Gastroesophageal sphincter (tissue), 4 donors: ENCODE measurements at places on chromosomes 1 and 21. TPM values are rescaled to one million over a fixed set of nuclear protein-coding genes. Genes with fewer than 3 reads are reported as not detected.
A peak's percentile ranks its signal among the peaks of the same experiment; 100 is the strongest.

GRCh38 chr1:197677752-197678295, 97.5 kb downstream of the DENND1B start:
- ATAC-seq = no peak

GRCh38 chr1:230011333-230012092, 55.5 kb upstream of the GALNT2 start:
- ATAC-seq = no peak

ZNF683 gene
- total RNA-seq = 0.62 TPM

TRMT1L gene
- 20.9 TPM for total RNA-seq

RNU1-4 gene
- under 0.01 TPM for total RNA-seq

DCAF8 gene
- total RNA-seq = 211 TPM

DNA sequence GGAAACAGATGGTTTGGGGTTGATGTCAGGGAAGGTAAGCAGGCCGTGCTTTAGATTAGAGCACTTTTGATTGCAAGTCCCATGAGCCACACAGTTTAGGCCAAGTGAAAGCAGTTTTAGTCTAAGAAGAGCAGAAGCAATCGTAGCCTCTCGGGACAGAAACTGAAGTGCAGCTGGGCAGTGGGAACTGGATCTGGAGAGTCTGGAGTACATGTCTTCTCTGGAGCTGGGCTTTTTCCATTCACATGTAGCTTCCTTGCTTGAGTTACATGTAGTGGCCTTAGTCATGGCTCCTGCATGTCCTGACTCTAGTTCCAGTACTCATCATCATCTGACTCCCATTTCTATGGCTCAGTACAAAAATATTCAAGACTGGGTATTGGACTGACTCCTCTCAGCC, 16.7 kb downstream of the CAMTA1 start:
- ATAC-seq = no peak

DNA sequence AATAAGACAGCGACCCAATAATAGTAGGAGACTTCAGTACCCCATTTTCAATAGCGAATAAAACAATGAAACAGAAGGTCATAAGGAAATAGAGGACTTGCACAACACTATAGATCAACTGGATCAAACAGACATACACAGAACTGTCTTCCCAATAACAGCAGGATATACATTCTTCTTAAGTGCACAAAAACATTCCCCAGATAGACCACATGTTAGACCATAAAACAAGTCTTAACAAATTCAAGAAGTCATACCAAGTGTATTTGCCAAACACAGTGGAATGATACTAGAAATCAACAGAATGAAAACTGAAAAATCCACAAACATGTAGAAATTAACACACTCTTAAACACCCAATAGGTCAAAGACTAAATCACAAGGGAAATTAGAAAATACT, 78.0 kb downstream of the LBR start:
- ATAC-seq = no peak

DNA sequence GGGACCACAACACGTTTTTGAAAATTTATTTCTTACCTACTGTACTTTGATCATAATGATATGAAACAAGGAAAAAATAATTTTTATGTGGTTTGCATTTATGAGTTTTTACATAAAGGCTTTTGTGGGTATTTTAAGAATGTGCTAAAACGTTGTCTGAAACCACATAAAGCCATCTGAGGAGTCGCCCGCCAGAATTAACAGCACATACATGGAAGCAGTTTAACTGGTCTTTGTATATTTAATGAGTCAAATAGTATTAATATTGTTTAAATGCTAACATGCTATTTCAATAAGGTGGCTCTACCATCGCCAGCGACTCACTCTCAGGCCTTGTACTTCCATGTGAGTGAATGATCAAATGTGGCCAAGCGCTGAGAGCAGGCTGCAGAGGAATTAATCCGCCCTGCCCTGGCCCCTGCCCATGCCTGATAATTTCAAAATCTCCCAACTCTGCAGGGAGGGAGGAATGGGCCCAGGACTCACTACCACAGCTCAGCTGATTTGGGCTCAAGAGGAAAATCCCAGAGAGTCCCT, 49.6 kb downstream of the SLC66A1 start:
- no peak for ATAC-seq

- peak; percentile 31 for ATAC-seq
These were observed 432.3 kb downstream of the PLPP3 start for GRCh38 chr1:56147034-56147433.

LIN28A gene
- not detected for total RNA-seq

DNA sequence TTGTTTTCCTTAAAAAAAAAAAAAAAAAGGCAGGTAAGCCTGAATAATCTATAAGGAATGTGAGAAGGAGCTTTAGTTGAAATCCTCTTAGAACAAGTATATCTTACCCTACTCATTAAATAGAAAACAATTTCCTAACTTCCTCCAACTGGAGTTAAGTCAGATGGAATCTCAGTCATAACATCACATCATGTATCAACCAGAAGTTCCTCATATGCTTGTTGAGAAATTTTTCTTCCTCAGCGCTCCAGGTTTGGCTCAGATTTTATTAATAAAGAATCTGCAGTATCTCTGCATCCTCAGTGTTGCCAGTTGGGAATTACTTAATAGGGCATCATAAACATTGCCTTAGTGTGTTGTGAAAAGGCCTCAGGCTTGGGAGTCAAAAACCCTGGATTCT, 37.6 kb downstream of the DUSP10 start:
- peak; percentile 70 for ATAC-seq

GRCh38 chr1:236465231-236465958, 58.4 kb upstream of the LGALS8 start:
- ATAC-seq = no peak

DNA sequence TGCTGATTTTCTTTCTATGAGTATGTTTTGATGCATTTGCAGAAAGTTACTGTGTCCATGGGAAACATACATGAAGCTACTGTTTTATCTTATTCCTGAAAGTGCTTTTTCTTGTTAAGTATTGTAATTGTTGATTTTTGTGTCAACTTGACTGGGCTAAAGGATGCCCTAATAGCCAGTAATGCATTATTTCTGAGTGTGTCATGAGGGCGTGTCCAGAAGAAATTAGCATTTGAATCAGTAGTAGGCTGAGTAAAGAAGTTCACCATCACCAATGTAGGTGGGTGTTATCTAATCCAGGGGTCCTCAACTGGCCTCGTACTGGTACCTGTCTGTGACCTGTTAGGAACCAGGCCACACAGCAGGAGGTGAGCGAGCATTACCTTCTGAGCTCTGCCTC, 760.2 kb downstream of the PLA2G4A start:
- ATAC-seq = no peak

- ATAC-seq = peak; percentile 30
These were observed 40.3 kb upstream of the COL18A1 start for GRCh38 chr21:45364468-45365185.

GRCh38 chr1:7467476-7468175, 303.5 kb upstream of the VAMP3 start:
- ATAC-seq = no peak

DNA sequence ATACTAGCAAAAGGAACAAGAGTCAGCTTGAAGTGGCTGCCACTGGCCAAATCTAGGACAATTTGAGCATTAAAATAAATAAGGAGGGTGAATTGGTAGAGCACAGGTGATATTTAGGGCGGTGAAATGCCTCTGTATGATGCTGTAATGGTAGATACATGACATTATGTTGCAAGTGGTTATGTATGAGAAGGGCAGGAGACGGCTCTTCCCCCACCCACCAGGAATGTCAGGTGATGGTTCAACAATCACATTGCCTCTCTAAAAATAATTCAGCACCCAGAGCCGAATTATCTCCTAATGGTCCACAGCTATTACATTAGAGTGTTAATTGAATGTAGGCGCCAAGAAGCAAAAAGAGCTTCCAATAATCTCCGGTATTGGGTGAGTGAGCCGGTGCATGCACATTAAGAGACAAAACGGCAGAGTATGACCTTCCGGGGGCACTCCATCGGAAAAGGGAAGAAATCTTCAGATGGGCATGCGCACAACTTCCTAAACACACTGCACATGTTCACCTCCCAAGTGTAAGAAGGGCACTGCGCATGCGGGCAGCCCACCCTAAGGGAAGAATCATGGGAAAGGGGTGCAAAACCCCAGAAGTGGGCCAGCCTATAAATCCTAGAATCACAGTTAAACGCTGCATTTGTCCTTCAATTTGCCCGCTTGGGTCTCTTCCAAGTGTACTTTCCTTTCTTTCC, 6.8 kb upstream of the IFNAR1 start:
- ATAC-seq = no peak

DNA sequence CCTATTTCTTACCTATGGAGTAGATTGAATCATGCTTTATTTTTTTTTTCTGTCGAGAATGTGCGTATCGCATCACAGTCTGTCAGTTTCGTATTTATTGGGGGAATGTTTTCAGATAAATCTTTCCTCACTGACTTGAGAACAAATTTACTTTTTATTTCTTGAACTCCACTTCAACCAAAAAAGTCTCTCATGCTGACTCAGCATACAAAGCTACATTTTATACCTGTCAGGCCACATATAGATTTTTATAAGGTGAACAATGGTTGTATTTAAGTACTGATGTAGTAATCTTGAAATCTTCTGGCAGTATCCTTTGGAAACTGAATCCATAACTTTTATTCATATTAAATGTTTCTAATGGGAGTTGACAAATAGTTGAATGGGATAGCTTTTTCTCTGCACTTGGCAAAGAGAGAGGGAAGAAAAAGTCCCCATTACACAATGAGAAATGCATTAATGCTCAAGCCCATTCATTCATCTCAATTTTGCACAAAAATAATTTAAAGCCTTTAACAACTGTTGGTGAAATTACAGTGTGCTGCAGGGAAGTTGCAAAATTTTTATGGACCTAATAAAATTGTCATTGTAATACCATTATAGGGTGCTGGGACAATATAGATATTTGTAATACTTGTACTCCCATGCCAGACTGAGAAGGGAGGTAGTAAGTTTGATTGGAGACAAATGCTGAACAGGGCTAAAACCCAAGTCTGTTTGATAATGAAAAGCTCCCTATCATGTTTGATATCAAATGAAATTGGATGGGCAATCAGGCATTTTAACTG, 367.6 kb downstream of the HLX start:
- no peak for ATAC-seq

ITLN2 gene
- total RNA-seq = not detected

DNA sequence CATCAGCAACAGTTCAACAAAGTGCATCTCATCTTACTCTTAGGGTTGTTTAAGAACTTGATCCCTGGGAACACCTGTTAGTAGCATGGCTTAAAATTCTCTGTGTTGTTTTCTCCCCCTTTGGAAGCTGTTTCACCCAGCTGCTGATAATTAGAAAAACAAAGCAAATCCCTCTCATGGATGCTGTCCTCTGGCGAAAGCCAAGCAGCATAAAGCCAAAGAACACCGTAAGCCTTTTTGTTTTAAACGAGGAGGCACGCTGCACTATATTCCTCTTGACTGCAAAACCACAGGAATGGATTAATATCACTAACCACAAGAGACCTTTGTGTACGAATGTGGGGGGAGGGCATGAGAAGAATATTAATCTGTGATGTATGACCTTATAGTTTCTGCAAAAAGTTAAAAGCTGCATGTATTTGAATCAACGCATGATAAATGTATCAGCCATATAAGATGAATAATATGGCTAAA, 923.2 kb downstream of the LTN1 start:
- ATAC-seq = no peak

TAS1R1 gene
- total RNA-seq = not detected

- peak; percentile 48 for ATAC-seq
These were observed 42.3 kb downstream of the TCEANC2 start for GRCh38 chr1:54095546-54096226.
